ENCODE measurements at places on chromosomes 2 and 18.

GRCh38 chr2:27959496-27959895 lies 69.0 kb downstream of the BABAM2 start:
- DNase-seq = no peak

- no peak for DNase-seq
Measured at GRCh38 chr2:9135822-9136558, 70.6 kb upstream of the ASAP2 start.

- DNase-seq = no peak
Measured at GRCh38 chr2:112160283-112161250, 22.4 kb downstream of the FBLN7 start.

- no peak for DNase-seq
Measured at GRCh38 chr2:181998041-181998835, 12.6 kb downstream of the PPP1R1C start.

- no peak for DNase-seq
Measured at GRCh38 chr2:212914392-212914791, 237.0 kb downstream of the IKZF2 start.

All from Karpas-422 (cell line).